Fibroblast of gingiva (primary cell): ENCODE measurements at places on chromosomes 1 and 21.

- no peak for DNase-seq
Observed at GRCh38 chr1:226086776-226087175, 24.3 kb downstream of the H3-3A start.

GRCh38 chr1:42484382-42484781 lies 21.3 kb downstream of the CCDC30 start:
- peak; percentile 54 for DNase-seq

DNA sequence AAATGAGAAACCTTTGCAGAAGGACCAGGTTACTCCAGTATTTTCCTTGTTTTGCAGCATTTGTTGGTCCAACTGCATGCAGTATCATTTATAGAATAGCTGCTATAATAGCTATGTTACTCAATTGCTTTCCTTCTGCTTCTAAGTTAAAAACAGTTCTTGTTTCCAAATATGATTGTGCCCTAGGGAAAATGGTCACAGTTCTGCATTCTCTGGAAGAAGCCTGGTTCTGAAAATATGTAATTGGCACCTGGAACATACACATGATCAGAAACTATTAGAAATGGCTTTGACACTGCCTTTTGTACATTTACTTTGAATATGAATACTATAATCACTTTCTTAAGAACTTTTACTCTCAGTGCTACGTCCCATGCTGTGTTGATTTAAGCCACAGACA lies 33.6 kb downstream of the HENMT1 start:
- peak; percentile 64 for DNase-seq

DNA sequence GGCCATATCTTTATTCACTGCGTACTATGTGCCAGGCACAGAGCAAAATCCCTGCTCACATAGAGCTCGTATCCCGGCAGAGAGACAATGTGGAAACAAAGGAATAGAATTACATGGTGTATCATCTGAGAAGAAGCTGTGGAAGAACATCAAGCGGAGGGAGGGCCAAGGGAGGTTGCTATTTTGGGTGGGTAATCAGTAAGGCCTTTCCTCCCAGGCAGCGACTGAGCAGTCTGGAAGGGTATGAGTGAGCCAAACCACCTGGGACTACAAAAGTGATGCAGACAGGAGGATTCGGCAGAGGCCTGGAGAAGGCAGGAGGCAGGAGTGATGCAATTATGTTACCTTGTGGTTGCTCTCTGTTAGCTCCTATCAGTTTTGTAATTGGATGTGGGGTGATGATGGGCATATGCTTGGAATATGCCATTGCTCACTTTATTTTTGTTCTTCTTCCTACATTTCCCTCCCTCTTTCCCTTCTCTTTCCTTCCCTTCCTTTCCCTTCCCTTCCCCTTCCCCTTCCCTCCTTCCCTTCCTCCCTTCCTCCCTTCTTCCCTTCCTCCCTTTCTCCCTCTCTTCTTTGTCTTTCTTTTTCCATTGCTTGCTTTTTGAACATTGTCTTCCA lies 172.9 kb downstream of the DISC1 start:
- no peak for DNase-seq

- DNase-seq = no peak
Observed at GRCh38 chr1:114333690-114334089, 177.3 kb downstream of the TRIM33 start.

DNA sequence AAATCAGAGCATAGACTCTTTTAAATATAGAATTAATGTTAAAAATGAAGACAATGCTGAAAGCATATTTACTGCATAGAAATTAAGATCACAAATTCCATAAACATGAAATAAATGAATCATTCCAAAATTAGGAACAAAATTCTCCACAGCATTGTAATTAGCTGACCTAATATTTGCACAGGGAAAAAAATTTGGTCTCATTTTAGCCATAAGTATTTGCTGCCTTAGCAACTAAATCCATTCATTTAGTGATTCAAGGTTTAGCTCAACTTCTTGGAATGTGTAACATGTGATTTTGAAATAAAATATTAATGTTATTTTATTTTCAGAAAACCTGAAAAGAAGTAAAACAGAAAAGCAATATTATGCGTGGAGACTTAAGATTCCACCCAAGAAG lies 25.5 kb downstream of the ADAMTS5 start:
- DNase-seq = no peak

- peak; percentile 21 for DNase-seq
Observed at GRCh38 chr1:23664837-23665795, 26.5 kb upstream of the RPL11 start.

- DNase-seq = no peak
Observed at GRCh38 chr1:232369451-232370296, 260.3 kb downstream of the SIPA1L2 start.

- no peak for DNase-seq
Observed at GRCh38 chr1:39160703-39161102, 43.8 kb upstream of the MACF1 start.

GRCh38 chr21:32360401-32360975 lies 32.3 kb downstream of the URB1 start:
- no peak for DNase-seq

DNA sequence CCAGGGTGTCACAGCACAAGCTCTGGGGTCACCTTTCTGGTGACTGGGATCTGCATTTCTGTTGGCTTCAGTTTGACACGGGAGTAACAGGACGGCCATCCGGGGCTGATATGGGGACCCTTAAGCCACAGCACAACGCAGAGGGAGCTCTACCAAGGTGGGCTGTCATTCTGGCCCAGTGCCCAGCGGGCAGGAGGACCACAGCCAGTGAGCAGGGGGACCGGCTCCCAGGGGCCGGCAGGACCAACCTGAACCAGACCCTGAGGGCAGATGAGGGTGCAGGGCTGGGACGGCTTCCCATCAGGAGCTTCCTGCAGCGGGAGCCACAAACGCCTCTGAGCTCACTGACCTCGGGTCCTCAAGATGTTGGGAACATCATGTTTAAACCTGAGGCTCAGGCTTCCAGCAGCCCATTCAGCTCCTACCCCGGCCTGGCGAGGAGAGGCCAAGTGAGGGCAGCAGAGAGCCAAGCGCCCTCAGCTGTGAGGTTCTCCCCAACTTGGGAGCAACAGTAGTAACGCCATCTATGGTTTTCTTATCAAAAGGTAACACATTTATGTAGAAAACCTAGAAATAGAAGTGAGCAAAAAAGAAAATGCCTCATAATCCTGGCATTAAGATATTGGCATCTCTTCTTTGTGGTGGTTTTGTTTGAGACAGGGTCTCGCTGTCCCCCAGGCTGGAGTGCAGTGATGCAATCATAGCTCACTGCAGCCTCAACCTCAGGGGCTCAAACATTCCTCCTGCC lies 26.8 kb downstream of the TMEM201 start:
- DNase-seq = peak; percentile 10

DNA sequence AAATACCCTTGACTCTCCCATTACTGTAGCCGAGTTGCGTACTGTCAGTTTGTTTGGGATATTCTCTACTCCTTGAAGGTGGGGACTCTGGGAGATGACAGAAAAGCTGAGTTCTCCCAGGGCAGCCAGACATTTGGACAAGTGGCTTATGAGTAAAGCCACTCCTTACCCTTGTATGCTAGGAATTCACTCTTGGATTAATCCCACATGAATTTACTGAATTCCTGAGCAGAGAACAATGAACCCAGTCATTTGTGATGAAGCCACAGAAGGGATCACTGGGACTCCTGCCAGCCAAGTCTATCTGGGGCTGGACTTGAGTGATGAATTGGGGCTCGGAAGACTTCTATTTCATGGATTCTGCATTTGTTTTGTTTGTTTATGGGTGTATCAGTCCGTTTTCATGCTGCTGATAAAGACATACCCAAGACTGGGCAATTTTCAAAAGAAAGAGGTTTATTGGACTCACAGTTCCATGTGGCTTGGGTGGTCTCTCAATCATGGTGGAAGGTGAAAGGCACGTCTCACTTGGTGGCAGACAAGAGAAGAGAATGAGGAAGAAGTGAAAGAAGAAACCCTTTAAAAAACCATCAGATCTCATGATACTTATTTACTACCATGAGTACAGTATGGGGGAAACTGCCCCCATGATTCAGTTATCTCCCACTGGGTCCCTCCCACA lies 25.1 kb downstream of the C1orf116 start:
- peak; percentile 57 for DNase-seq

DNA sequence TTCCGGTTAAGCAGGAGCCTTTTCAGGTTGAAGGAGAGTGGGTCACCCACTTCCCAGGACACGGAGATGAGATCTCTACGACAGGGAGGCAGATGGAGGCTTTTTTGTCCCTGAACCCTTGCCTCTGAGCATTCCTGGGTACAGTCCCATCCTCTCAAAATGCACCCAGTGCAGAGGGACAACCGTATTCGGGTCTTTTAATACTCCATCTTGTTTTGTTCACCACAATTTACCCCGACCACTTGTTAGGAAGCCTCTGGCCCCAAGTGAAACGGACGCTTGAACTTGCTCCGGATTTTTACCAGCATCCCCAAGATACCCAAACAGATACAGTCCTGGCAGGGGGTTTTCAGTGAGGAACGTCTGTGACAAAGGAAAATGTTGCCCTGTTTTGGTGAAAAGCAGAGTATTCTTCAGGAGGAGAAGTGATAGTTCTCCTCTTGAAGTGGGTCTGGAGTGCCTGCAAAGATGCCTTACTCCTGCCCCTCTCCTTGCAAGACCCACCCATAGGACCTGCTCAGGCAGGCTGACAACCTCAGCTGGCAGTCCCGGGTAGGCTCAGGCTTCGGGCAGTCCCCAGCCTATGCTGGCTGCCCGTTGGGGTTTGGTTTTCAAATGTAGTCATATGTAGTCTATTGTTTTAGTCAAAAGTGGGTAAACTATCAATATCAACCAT lies 669 bp upstream of the ARL8A start:
- no peak for DNase-seq

- peak; percentile 85 for DNase-seq
Observed at GRCh38 chr1:243950166-243950565, 100.1 kb upstream of the AKT3 start.

- DNase-seq = no peak
Observed at GRCh38 chr21:37228003-37228400, 39.1 kb downstream of the VPS26C start.

- peak; percentile 82 for DNase-seq
Observed at GRCh38 chr1:245874942-245875580, 632.0 kb downstream of the SMYD3 start.

DNA sequence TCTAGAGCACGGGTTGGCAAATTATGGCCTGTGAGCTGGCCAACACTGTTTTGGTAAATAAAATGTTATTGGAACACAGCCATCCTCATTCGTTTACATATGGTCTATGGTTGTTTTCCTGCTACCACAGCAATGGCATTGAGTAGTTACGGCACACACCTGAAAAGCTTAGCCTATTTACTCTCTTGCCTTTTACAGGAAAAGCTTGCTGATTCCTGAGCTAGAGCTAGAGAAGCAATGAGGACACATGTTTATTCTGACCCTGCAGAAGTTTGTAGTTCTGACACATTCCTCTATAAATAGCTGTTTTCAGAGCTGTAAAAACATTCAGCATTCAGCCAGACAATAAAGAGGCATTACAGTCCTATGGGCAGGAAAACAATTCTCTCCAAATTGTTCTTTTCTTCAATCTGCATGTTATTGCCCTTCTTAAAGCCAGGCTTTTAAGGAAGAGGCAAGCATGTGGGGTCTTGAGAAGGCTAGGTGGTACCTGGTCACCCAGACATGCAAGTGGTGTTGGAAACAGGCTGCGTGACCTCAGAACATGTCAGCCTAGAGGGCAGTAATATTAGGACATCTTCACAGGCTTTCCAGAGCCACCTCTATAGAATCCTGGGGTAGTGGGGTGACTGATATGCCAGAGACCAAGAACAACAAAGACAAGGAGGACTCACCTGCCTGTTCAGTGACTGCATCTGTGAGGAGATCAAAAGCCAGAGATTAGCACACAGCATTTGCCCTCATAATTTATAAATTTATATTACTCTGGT lies 1.6 kb downstream of the FCRL2 start:
- DNase-seq = no peak

- DNase-seq = no peak
Observed at GRCh38 chr21:36255663-36256062, 64.3 kb upstream of the MORC3 start.

- DNase-seq = peak; percentile 54
Observed at GRCh38 chr1:172940174-172940855, 110.4 kb downstream of the TNFSF18 start.

- DNase-seq = no peak
Observed at GRCh38 chr1:206954459-206955342, 8.4 kb upstream of the PIGR start.

DNA sequence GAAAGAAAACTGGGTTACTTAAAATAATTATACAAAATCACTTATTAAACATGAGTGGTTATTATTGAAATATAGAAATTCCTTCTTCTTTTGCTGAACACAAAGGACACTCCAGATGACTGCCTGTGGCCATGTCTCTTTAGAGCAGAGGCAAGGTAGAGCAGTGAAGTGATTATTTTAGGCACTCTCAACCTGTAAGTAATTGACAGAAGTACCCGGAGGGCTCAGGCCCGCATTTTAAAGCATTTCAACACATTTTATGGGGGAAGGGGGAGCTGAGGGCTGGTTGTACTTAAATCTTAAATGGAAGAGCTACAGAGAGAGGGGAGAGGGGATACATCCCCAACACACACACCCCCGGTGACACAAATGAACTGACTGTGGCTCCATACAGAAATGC lies 10.2 kb downstream of the OSCP1 start:
- DNase-seq = no peak

DNA sequence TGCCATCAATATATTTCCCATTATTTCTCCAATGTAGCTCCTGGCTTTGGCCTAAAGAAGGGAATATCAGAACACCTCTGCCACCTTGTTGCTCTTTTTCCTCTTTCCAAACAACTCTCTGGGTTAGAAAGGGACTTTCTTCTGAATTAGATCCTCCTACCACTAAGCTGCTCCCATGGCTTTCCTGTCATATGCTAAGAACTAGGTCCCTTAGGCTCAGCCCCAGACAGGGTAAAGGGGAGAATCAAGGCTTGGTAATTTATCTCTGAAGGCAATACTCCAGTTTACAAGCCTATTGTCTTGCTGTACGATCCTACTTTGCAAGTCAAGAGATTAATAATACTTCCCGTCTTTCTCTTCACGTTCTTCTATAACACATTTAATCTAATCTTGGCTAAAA lies 373.2 kb upstream of the DAB1 start:
- no peak for DNase-seq

DNA sequence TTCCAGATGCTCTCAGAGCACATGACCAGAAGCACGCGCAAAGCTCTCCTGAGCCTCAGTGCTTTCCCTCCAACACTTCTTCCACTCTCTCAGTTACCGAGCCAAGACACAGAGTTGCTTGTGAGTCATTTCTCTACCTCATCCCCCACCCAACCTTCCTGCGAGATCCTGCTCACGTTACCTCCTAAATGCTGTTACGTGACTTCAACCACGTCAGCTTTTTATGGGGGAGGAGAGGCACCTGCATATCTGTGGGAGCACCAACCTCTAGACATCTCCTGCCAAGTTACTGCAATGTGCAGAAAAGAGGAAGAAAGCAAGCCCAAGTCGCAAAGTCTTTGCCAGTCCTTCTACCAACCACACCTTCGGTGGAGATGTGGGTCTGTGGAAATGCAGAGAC lies 27.2 kb upstream of the ERG start:
- DNase-seq = no peak

DNA sequence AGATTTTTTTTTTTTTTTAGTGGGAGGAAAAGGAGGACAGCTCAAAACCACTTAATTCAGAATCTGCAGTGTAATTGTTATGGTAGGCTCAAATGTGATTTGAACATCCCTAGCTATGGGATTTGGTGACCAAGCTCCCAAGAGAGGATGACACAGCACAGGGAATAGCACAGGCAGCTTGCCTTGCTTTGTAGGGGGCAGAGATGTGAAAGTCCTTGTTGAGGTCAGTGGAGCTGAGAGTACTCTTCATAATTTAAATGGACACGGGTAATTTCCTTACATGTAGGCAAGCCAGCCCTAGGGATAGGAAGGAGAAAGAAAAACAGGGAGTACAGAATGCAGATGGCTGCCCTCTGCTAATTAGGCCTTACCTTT lies 3.2 kb upstream of the UCK2 start:
- DNase-seq = peak; percentile 30
